ENCODE measurements at places on chromosomes 3 and 15. TPM values are rescaled to one million over a fixed set of nuclear protein-coding genes. Genes with fewer than 3 reads are reported as not detected.
A peak's percentile ranks its signal among the peaks of the same experiment; 100 is the strongest.

IL17RB gene
- total RNA-seq, result not detected

MYO5C gene
- 0.37 TPM for total RNA-seq

MYL3 gene
- not detected for total RNA-seq

TRIM42 gene
- not detected for total RNA-seq

SI gene
- not detected for total RNA-seq

AADACL2 gene
- not detected for total RNA-seq

- DNase-seq, result no peak
Measured at GRCh38 chr3:69867941-69868505, 128.8 kb downstream of the MITF start.

- DNase-seq, result no peak
Measured at GRCh38 chr3:127915937-127916493, 983 bp downstream of the KBTBD12 start.

GRCh38 chr3:42994595-42994994, 15.5 kb downstream of the GASK1A start:
- DNase-seq, result no peak

DNA sequence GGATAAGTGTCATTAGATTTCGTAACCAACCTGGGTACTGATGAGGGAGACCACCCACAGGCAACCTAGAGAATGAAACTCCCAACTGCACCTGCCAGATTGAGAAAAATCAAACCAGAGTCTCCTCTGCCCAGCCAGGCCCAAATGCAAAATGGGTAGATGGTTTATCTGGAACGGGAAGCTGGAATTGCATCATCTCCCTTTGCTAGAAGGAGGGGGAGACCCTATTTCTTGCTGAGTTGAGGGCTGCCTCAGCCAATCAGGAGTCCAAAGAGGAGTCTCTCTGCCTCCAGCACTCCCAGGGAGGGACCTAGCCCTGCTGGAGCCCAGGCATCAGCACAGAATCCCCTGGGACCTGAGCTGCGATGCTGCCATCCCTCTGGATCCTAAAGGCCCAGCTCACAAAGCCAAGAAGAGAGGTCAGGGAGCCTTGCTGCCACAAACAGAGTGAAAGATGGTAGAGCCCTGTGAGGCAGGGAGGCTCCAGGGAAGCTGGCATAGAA, 8.1 kb downstream of the RMDN3 start:
- no peak for DNase-seq

- no peak for DNase-seq
Measured at GRCh38 chr15:67341539-67341938, 87.0 kb downstream of the IQCH start.

GRCh38 chr15:78810362-78811123, 721 bp downstream of the ADAMTS7 start:
- no peak for DNase-seq

DNA sequence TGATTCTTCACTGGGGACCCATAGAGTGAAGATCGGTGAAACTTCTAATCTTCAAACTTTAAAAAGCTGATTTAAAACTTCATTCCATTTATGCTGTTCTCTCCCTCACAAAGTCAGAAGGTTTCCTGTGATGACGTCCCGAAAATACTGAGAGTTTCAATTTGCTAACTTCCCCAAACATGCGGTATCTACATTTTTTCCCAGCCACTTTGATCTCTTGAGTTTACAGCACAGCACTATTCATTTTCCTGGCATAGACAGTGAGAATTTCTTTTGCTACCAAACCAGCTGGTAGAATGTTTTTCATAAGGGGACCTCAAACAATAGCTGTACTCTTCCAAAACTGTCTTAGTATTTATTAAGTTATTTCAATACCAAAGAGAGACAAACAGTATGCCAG, 156.8 kb downstream of the LSAMP start:
- DNase-seq, result no peak

DNA sequence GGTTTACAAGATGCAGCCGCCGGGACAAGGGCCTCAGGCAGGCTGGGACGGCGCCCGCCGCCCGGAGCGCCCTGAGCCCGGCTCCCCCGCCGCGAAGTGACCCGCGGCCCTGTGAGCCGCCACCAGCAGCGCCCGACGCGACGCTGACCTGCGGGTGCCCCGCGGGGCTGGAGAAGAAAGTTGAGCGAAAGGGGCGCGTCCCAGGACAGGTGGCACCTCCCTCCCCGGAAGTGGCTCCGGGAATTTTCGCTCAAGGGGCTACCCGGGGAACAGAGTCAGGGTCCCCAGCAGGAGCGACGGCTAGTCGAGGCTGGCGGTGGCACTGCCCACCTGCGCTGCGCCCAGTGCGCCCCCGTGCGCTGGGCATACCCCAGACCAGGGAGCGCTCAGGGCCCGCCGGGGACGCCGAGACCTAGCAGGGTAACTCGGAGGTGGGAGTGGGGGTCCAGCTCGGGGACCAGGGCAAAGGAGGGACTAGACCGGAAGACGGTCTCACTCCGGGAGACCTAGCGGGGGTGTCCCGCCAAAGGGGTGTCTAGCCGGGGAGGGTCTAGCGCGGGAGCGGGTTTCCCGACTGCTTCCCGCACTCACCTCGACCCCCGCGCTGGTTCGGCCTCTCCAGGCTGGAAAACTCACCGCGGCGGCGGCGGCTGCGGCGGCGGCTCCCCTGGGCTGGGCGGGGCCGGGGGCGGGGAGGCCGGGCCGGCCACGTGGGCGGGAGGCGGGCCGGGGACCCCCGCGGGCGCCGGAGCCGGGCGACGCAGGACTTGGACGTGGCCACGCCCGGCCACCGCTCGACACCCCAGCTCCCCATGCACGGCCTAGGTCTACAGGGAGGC, 18.4 kb downstream of the SPATA12 start:
- DNase-seq, result no peak

DNA sequence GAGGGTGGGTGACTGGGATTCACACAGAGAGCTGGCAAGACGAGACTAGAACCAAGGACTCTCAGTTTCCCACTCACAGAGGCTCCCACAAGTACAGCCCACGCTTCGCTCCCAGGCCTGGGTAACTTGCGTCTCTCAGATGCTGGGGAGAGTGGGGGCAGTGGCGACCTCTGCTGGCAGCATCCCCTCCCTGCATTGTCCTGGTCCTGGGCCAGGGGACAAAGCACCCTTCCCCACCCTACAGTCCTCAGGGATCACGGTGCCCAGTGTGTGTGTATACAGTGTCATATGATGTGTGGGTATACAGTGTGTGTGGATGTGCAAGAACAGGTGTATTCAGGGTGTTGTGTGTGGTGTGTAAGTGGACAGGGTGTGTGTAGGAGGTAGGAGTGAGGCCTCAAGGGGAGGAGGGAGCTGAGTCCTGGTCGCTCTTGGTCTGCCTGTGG, 12.8 kb downstream of the VILL start:
- no peak for DNase-seq

- DNase-seq, result no peak
Measured at GRCh38 chr3:2098398-2099027, at the start of gene CNTN4. TSS of gene CNTN4 (plus strand) at chr3:2098866.

DNA sequence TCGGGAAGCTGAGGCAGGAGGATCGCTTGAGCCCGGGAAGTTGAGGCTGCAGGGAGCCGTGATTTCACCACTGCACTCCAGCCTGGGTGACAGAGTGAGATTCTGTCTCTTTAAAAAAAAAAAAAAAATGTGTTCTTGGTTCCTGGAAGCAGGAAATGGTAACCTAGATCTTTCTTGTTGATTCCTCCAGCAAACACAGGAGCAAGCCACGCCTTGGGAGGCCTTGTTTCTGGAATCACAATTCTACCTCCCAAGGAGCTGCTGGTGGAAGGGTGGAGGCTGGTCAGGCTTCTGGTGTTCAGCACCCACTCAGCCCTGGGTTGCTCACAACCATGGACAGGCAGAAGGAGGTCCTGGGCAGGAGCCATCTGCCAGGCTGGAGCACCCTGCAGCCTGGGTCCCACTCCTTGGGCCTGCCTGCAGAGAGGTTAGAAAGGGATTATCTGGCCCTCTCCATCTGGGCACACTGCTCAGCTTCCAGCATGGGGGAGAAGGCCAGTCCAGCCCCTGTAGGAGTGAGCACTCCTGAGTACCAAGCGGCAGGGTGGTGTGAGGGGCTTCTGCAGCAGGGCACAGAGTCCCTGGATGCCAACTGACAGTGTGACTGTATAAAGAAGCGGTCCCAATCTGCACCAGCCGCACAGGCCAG, 65.6 kb downstream of the ABTB1 start:
- peak; percentile 20 for DNase-seq

Measured in foreskin keratinocyte (primary cell).